Omental fat pad (tissue), 4 donors: ENCODE measurements at places on chromosomes 1 and 21. TPM values are rescaled to one million over a fixed set of nuclear protein-coding genes. Genes with fewer than 3 reads are reported as not detected.

DNA sequence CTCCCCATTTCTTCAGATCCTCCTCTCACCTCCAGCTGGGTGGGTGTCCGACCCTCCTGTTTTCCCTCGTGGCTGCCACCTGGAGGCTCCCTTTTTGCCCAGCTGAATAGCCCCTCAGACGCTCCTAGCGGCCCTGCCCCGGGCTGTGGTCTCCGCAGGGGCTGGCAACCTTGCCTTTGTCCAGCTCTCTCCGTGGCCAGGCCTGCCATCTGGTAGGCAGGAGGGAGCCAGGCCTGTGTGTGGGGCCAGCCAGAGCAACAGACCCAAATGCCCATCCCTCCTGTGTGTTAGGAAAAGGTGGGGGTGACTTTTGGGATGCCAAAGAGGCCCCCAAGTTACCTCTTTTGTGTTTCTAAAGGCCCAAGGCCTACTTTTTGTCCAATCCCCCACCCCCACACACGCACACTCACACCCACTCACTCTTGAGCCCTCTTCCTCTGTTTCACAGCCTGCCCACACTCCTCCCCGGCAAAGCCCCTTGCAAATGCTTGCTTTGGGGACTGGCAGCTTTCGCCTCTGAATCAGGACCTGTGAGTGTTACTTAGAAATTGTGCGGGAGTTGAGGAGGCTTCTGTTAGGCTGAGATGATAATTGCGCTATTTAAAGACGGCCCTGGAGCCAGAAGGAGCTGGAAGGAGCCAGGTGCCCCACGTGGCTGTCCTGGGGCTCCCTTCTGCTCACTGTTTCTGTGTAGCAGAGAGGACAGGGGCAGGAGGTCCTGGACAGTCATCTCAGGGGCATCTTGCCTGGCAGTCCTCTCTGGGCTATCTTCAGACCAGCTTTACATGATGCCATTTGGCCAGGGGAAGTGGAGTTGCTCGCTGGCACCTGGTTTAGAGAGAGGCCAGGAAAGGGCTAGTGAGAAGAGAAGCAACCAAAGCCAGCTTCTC is 9.1 kb downstream of the PPFIA4 start:
- peak; percentile 17 for DNase-seq

DNA sequence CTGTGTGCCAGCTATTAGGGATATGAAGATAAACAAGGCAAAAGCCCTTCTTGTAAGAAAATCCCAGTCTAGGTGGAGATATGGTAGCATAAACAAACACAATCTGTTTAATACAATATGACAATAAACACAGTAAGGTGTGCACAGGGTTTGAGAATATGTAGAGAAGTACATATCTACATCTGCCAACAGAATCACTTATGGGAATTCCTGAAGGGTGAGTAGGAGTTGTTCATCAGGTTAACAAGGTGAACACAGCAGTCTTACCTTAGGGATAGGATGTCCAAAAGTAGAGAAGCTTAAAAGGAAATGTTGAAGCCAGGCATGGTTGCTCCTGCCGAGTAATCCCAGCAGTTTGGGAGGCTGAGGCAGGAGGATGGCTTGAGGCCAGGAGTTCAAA is 57.7 kb upstream of the LRRC7 start:
- DNase-seq, result no peak

TMEM200B gene
- total RNA-seq, result 26.8 TPM

GRCh38 chr1:160371756-160372155 is 4.9 kb downstream of the NHLH1 start:
- DNase-seq, result no peak

- DNase-seq, result no peak
Observed at GRCh38 chr21:38775733-38776132, 30.0 kb upstream of the ETS2 start.

FHAD1 gene
- 0.96 TPM for total RNA-seq

WDR64 gene
- not detected for total RNA-seq

GRCh38 chr1:209727785-209728184 is 23.1 kb downstream of the HSD11B1 start:
- no peak for DNase-seq

GRCh38 chr1:118099686-118100085 is 85.3 kb downstream of the SPAG17 start:
- no peak for DNase-seq

CFAP141 gene
- not detected for total RNA-seq
